ENCODE measurements at places on chromosomes 6 and 20.

DNA sequence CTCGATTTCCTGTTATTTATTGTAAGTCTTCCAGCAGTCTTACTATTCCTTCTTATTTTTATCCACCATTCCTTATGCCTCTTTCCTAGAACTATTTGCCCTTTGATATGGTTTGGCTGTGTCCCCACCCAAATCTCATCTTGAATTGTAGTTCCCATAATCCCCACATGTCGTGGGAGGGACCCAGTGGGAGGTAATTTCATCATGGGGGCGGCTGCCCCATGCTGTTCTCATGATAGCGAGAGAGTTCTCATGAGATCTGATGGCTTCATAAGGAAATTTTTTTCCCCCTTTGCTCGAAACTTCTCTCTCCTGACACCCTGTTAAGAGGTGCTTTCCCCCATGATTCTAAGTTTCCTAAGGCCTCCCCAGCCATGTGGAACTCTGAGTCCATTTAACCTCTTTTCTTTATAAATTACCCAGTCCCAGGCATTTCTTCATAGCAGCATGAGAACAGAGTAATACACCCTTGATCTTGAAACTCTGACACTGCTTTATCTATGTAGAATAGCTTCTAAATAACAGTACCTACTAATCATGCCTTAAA is 48.8 kb downstream of the PLN start:
- DNase-seq: no peak

GRCh38 chr20:39338469-39339376 is 376.6 kb downstream of the DHX35 start:
- DNase-seq: no peak

DNA sequence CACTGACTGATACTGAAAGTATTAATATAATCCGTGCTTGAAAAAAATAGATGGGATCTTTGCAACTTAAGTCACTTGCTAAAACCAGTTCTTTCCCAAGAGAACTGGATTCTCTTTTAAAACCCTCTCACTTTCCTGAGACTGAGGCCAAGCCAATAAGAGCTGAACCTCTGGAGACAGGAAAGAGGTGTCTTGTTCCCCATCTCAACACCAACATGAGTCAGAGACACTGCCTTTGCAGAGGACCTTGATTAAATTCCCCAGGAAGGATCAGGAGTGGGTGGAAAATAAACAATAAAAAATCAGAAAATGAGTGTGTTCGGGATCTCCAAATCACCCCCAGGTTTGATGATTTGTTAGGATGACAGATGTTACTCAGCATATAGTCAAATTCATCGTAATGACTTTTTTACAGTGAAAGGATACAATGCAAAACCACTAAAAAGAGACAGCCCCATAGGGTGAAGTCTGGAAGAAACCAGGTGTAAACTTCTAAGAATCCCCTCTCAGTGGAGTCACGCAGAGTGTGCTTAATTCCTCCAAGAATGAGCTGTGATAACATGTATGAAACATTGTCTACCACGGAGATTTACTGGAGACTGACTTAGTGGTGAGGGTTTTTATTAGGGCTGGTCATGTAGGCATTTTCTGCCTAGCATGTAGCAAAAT is 122.8 kb upstream of the BEND3 start:
- DNase-seq: no peak

- no peak for DNase-seq
Observed at GRCh38 chr6:136403110-136403980, 113.7 kb upstream of the BCLAF1 start.

DNA sequence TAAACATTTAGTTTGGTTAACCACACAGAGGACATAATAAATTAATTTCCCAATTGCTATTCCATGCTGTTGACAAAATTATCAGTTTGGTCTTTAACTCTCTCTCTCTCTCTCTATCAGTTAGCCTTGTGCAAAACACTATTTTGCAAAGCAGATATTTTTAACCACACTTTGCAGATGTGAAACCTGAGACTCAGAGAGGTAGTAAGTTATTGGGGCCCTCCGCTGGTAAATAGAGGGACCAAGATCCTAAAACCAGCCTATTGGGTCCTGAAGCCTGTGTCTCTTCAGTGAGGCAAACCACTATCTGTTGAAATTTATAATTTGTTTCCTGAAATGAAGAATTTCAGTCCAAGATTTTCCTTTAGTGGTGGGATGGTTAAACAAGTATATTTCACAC is 231.0 kb downstream of the SOD2 start:
- DNase-seq: no peak

- DNase-seq: no peak
Observed at GRCh38 chr6:143691900-143692636, 14.3 kb downstream of the PHACTR2 start.

DNA sequence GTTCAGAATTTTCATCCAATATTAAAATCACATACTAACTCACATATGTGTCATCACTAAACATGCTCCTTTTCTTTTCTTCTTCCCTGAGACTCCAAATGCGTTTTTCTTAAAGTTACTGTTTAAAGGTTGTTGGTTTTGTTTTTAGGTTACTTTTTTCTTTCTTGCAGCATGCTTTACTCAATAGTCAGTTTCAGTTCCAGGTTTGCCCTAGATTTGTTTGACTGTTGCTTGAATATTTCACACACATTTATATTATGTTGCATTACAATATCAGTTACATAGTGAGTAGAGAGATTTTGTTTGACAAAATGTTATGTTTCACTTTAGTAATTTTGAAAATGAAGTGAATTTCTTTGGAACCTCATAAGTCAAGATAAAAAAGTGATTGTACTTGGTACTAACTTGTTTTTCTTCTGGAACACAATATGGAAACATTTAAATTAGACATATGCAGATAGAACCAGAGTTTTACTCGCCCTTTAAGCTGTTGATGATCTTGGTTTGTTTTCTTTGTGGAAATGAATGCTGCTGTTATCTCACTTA is 27.3 kb downstream of the FNDC1 start:
- DNase-seq: no peak

- no peak for DNase-seq
Observed at GRCh38 chr6:51813904-51814303, 273.5 kb downstream of the PKHD1 start.

GRCh38 chr20:2624190-2624589 is 28.2 kb upstream of the NOP56 start:
- DNase-seq: no peak
